GF-D8 (cell line): ENCODE measurements at places on chromosomes 11 and 22.

DNA sequence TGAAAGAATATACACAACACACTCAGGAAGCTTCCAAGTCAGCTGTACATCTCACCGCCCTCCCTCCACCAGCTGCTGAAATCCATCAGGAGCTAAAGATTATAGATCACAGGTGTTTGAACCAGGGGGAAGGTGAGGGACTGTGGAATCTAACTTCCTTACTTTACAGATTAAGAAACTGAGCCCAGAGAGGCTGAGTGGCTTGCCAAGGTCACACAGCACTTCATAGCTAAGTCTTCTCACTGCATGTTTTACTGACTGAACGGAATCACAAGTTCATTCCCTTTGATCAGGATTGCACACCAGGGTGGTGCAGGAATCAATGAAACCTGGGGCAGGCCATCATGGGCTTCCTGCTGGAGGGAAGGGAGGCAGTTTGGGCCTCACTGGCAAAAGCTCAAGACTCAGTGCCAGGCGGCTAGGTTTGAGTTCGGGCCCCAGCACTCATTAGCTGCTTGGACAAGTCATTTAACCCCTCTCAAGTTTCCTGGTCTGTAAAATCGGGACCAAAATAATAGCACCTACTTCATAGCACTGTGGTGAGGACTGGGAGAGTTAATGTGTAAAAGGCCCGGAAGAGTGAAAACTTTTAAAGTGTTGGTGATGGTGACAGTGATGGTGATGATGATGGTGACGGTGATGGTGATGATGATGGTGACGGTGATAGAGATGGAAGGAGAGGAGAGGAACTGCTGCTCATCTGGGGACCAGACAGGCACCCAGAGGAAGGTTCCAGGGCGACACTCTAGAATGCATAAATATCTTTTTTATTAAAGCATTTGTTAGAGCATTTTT is 8.2 kb downstream of the CD5 start:
- no peak for DNase-seq

- no peak for DNase-seq
These were observed 49.8 kb downstream of the BMAL1 start for GRCh38 chr11:13327421-13327820.

GRCh38 chr11:2983908-2984307 is 8.2 kb downstream of the NAP1L4 start:
- DNase-seq: no peak

DNA sequence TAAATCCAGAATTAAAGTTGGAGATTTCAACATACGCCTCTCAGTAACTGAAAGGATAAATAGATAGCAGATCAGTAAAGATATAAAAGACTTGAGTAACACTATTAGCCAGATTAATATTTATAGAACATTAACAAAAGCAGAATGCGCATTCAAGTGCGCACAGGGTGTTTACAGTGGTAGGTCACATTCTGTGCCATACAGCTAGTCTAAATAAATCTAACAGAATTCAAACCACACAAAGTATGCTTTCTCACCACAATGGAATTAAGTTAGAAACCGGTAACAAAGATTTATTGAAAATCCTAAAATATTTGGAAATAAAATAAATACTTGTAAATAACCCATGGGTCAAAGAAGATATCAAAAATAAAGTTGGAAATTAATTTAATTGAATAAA is 341.0 kb downstream of the DYNC2H1 start:
- no peak for DNase-seq

GRCh38 chr11:115224551-115224950 is 279.7 kb downstream of the CADM1 start:
- no peak for DNase-seq

- DNase-seq: peak; percentile 54
These were observed 8.9 kb upstream of the NLRP6 start for GRCh38 chr11:269146-269890.

DNA sequence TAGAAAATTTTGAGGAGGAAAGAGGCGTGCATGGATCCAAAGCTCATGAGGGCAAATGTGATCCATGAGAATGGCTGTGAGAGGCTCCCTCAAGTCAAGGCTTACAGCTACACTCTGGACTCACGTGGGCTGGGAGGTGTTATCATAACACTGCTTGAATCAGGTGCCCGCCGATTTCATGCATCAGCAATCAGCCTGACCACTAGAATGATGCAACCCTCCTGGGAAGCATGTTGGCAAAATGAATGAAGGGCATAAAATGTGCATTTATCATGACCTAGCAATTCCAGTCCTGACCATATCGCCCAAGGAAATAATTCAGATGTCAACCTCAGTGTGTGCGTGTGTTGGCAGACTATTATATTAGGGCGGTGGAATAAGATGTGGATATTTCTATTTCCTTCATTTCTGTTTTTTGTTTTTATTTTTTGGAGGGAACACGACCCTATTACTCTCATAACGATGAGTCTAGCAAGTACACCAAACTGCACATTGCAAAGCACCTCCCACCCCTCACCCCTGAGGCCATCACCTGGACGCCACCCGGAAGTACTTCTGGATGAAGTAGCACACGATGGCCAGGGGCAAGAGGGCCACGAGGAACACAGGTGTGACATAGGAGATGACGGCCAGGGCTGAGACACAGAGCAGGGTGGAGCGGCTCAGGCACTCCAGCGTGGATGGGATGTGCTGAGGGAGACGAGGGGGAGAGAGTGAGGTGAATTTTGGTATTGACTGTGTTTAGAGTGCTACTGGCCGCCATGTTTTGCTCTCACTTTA is 15.7 kb upstream of the KCNJ11 start:
- no peak for DNase-seq

DNA sequence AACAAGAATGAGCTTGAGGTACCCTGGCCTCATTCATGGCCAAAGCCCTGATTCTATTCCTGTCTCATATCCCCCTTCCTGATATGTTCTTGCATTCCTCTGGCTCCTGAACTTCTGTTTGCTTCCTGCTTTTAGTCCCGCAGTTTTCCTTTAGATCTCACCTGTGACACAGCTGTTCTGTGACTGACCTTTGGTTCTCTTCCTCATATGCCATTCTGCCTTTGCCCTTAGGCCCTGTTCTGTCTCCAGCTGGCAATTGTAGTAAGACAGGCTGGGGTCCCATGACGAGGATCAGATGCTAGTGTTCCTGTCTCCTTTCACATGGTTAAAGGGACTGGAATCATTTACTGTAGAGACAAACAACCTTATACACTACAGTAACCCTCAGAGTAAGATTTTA is 59.0 kb upstream of the PDE3B start:
- DNase-seq: no peak

DNA sequence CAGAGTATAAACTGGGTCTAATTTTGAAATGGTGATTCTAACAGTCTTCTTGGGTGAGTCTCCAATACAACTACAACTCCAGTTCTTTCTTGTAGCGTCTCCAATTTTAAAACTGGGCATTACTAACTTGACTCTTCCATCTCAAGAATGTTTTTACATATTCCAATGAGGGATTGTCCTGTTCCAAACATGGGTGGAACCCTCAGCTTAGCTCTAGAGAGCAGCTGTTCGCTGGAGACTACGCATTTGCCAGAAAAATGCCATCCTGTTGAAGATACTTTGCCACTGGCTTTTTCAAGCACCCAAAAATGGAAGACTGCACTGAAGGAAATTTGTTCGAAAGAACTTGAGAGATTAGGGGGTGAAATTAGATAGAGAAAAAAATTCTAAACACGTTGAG is 870.0 kb downstream of the NTM start:
- no peak for DNase-seq

DNA sequence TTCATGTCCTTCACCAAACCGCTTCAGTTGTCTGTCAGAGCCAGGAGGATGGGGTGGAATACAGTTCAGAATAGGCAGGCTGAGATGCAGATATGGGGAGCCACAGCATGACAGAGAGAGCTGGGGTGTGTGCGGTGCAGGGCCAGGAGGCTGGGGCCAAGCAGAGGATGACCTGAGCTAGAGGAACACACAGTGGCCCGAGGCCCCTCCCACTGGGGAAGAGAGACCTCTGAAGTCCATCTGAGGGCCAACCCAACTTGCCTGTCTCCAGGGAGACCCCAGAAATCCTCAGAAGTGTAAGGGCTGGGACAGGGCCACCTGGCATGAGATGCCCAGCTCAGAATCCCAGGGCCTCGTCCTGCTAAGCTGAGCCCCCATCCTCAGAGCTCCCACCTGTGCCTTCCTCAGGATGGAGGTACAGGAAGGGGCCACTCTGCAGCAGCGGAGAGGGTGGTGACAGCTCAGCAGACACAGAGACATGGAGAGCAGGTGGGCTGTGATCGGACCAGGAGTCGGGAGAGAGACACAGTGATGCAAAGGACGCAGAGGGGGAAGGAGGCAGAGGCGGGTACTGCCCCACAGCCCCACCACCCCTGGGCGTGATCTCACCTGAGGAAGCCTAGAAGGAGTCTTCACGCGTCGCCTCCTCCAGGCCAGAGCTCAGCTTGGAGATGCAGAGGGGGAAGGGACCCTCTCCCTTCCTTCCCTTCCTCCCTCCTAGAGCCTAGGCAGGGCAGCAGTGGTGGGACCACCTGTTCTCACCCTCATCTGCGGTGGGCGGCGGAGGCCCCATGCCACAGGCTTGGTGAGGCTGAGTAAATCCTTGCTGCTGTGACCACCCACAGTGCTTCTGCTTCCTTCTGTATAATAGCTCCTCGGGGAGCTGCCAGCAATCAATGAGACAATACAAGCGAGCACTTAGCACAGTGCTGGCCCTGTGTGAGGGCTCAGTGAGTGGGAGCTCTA is 9.1 kb upstream of the TUB start:
- no peak for DNase-seq

- DNase-seq: no peak
These were observed 534.0 kb upstream of the B3GAT1 start for GRCh38 chr11:134945993-134946392.

DNA sequence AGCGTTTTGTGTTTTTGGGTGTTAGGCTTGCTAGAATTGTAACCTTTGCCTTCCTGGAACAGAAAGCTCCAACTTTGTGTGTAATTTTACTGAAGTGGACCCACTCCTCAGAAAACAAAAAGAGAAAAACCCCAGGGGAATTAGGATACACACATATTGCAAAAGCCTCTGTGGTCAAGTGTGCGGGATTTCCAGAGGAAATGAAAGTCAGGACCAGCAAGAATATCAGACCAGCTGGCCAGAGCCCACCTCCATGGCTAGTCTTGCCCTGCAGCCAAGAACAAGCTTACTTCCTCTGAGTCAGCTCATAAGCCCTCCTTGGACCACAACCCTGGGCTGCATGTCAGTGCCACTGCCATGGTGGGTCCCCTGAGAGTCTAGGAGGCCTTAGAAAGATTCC is 37.0 kb upstream of the FTH1 start:
- DNase-seq: peak; percentile 33

DNA sequence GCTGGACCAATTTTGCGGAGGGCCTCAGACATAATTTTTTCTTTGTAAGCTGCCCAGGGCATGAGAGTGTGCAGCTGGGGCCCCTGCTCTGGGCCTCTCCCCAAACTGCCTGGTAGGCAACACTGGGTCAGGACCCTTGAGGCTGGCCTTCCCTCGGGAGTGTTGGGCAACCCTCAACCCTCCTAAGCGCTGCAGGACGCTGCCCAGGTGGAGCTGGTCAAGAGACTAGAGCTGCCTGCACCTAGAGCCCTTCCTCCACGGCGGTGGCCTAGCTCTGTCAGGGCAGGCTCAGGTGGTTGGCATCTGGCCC is 505 bp upstream of the TMEM132A start:
- no peak for DNase-seq
